Kidney (tissue), 22 donors: ENCODE measurements at places on chromosomes 2 and 18. TPM values are rescaled to one million over a fixed set of nuclear protein-coding genes. Genes with fewer than 3 reads are reported as not detected.
A peak's percentile ranks its signal among the peaks of the same experiment; 100 is the strongest.

The MC2R gene
- total RNA-seq = not detected

The MAPRE2 gene
- 30.2 TPM for total RNA-seq

- H3K4me1 ChIP-seq = peaks cover 16% of the 10 kb centered on the region
- peaks cover 2% of the 10 kb centered on the region for H3K36me3 ChIP-seq
- H3K27ac ChIP-seq = no peak overlapping the region
- H3K27me3 ChIP-seq = no peaks in the 10 kb centered on the region
Observed at GRCh38 chr2:241768850-241769249, 7.8 kb upstream of the GAL3ST2 start.

The STPG4 gene
- not detected for total RNA-seq

- H3K27ac ChIP-seq = no peak overlapping the region
- no peak overlapping the region for H3K4me3 ChIP-seq
- no peaks in the 10 kb centered on the region for H3K27me3 ChIP-seq
- H3K4me1 ChIP-seq = no peaks in the 10 kb centered on the region
- no peaks in the 10 kb centered on the region for H3K36me3 ChIP-seq
Observed at GRCh38 chr2:144904612-144905011, 384.7 kb upstream of the ZEB2 start.

The BABAM2 gene
- 74.1 TPM for total RNA-seq

The ALPP gene
- total RNA-seq = not detected

DNA sequence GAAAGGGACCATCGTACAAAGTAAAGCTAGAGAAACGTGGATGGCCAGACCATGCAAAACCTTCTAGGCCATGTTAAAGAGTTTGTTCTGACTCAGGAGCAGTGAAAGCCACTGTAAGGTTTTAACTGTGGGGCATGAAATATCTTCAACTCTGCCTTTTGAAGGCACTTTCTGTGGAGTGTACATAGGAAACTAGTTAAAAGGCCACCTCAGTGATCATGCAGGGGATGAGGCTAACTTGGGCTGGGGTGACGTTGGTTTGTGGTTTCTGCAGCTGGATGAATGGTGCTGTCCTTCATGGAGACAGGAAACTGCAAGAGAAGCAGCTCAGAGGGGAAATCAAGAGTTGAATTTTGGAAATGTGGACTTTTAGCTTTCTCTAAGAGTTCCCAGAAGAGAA, 190.7 kb downstream of the CDCA7 start:
- no peaks in the 10 kb centered on the region for H3K36me3 ChIP-seq
- H3K4me1 ChIP-seq = peaks cover 16% of the 10 kb centered on the region
- DNase-seq = no peak
- peak overlapping the region; percentile 63 for H3K27ac ChIP-seq
- H3K27me3 ChIP-seq = no peaks in the 10 kb centered on the region
